Stimulated activated CD8-positive, alpha-beta memory T cell treated with anti-CD3 and anti-CD28 coated beads, Interleukin-4, amount 100 ng/mL, for 1 hour (primary cell): ENCODE measurements at places on chromosomes 16 and 17.

DNA sequence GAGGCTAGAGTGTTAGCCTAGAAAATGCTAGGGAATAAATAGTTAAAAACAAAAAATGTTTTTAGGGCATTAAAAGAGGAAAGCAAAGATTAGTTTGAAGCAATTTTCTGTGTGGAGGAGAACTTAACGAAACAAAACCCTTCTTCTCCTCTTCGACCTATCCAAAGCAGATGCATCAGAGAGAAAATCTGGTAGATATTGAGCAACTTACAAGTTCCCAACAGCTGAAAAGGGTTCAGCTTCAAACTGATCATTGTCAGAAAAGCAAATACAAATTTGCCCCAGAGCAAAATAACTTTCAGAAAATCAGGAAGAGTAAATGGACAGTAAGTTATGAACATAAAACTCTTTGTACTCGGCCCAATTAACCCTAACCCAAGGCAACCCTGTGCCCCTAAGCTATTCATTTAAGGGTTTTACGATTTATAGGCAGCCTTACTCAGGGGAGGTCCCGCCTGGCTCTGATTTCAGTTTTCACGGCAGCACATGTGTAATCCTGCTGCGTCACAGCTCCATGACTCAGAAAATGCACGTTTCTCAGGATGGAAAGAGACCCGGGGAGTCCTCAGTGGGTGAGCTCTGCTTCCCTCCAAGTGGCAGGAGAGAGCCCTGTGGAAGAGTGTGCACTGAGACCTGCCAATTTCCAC is 405.7 kb upstream of the SALL1 start:
- no peak for DNase-seq

- DNase-seq, result no peak
Measured at GRCh38 chr17:70040336-70040735, 34.7 kb upstream of the KCNJ16 start.

- no peak for DNase-seq
Measured at GRCh38 chr17:39058524-39058923, 91.3 kb upstream of the FBXO47 start.

- DNase-seq, result no peak
Measured at GRCh38 chr16:47096297-47096696, 47.4 kb downstream of the NETO2 start.

GRCh38 chr17:76515274-76515949 is 14.2 kb upstream of the RHBDF2 start:
- DNase-seq, result peak; percentile 64

DNA sequence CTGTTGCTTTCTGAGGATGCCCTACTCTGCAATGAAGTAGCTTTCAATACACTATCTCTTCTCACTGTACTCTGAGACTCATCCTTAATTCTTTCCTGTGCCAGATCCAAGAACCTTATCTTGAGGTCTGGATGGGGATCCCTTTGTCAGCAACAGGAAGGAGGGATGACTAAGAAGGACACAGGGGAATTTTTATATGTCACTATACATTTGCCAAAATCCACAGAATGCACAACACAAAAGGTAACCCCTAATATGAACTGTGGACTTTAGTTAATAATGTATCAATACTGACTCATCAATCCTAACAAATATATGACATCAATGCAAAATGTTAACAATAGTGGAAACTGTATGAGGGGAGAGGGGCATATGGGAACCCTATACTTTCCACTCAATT is 4.7 kb upstream of the RBBP6 start:
- no peak for DNase-seq

DNA sequence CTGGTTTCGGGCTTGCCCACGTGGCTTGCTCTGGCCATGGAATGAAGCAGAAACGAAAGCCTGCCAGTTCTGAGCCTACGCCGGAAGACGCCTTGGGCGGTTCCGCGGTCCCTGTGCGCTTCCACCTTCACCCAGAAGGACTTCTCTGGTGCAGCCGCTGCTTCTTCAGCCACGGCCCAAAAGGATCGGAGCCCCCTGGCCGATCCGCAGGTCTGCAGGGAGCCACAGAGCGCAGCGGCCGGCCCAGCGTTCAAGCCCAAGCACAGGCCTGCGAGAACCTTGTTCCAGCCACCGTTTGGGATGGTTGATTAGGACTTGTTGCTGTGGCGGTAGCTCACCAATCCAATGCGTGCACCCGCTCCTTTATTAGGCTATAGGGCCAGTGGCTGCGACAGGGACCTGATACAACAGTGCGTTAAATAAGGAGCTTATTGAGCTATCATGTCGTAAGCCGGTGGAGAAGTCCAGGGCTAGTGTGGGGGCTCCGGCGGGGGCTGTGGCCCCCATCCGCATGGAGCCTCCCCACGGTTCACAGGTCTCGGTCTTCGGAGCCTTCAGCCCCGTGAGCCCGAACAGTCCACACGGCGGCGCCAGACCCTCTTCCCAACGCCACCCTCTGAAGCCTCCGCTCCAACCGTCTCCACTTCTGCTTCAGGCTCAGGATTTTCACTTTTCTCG is 10.2 kb upstream of the MPP2 start:
- DNase-seq, result no peak

DNA sequence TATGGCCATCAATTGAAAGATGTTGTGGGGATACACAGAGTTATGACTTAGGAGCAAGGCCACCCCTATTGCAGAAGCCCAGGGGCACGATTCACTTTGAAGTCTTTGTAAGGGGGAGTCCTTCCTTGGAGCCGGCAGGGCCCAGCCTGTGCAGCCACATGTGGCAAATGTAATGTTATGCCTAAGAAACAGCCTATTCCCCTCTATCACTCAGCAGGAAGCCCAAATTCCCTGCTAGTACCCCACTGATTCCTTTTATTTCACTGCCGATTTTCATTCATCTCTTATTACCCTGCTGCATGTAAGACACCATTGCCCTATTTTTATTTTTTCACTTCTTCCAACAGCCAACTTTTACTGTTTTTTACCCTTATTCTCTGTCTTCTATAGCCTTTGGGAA is 233.2 kb downstream of the PMP22 start:
- no peak for DNase-seq

GRCh38 chr17:44198721-44199552 is 747 bp downstream of the ATXN7L3 start:
- peak; percentile 26 for DNase-seq

DNA sequence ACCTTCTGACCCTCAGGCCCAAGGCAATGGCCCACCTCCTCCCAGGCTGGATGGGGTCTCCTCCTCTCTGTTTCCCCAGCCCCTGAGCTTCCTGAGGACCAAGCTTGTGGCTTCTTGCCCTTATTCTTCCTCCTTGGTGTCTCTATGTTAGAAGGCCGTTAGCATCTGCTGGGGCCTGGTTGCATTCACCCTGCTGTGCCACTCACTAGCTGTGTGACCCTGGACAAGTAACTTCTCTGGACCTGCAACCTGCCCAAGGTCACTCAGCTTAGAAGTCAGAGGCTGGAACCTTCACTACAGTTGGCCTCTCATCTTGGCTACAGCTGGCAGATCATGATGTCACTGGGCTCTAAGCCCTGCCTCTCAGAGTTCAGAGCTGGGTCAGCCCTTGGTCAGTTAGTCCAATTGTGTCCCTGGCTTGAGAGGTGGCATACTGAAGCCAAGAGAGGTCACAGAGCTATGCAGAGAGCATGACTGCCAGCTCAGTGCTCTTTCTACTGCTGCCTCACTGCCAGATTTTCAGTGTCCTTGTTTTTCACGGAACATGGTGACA is 3.0 kb downstream of the MT2A start:
- no peak for DNase-seq

DNA sequence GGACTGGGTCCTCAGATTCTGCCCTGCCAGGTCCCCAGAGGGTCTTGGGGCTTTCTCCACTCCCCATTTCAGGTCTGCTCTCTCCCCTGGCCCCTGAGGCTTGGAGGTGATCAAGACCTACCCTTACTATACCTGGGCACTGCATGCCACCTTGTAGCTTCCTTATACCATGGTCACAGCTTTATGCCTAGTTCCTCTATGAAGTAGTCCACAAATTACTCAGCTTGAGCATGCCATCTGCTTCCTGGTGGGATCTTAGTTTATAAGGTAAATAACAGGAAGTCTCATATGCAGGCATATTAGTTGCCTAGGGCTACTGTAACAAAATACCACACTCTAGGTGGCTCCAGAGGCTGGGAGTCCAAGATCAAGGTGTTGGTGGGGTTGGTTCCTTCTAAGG is 11.0 kb upstream of the PMFBP1 start:
- DNase-seq, result no peak

DNA sequence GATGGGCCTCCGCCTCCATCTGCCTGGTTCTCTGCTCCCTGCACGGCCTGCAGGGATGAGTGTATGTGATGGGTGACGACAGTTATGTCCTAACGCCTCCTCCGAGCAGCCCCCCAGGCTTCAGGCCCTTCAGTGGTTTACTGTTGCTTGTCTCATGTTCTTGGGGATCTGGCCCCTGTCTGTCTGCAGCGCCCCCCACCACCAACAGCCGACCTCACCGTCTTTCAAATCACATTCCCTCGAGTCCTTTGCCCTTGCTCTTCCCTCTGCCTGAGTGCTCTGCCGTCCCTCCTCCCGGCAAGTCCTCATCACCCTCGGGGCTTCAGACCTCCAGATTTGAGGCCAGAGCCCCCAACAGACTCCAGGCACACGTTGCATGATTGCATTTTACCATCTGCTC is 18.2 kb downstream of the METTL22 start:
- DNase-seq, result no peak

DNA sequence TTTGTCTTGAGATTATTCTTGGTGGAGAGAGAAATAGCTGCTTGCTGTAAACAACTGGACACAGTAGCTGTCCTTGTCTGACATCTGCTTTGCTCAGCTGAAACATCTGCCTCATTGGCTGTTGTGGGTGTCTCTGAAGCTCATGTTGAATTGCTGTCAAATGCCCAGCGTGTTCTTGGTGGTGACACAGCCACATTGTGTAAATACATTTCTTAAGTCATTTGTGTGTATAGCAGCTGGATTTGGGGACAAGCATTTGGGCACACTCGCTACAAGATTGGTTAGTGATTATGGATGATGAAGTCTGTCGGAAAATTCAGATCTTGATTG is 5.3 kb downstream of the FAM234A start:
- no peak for DNase-seq

DNA sequence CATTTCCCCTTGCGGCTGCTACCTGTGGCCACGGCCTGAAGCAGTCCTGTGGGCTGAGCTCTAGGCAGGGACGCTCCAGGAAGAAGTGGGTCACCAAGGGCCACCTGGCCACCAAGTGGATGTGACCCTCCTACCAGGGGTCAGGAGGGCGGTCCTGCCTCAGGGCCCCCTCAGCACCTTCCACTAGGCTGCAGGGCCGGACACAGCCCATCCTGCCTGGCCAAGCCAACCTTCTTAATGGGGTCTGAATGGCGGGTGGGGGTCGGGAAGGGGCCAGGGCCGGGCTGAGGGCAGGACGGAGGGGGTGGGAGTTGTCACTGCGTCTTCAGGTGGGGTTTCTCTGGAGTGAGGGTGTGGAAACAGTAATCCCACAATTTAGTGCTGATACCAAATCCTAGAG is 13.2 kb upstream of the MLKL start:
- no peak for DNase-seq

GRCh38 chr17:50539762-50540559 is 7.0 kb upstream of the SPATA20 start:
- no peak for DNase-seq

- peak; percentile 61 for DNase-seq
Measured at GRCh38 chr17:41786227-41787020, at the start of gene JUP. TSS of gene JUP (minus strand) at chr17:41786711. CDS start at chr17:41771854, 14,857 bp downstream.

DNA sequence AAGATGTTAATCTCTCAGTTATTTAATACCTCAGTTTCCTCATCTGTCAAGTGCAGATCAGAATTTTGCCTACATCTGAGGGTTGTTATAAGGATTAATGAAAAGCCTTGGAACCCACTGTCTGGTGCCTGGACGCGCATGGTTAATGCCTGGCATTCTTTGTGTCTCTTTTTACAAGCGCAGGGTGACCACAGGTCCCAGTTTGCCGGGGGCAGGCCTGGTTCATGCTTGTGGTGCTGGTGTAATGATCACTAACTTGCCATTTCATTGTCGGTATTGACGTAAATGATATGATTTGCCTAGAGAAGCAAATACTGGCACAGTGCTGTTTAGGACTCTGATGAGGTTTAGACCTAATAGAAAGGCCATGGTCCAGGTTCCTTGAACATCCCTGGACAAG is 23.1 kb downstream of the MRC2 start:
- no peak for DNase-seq

DNA sequence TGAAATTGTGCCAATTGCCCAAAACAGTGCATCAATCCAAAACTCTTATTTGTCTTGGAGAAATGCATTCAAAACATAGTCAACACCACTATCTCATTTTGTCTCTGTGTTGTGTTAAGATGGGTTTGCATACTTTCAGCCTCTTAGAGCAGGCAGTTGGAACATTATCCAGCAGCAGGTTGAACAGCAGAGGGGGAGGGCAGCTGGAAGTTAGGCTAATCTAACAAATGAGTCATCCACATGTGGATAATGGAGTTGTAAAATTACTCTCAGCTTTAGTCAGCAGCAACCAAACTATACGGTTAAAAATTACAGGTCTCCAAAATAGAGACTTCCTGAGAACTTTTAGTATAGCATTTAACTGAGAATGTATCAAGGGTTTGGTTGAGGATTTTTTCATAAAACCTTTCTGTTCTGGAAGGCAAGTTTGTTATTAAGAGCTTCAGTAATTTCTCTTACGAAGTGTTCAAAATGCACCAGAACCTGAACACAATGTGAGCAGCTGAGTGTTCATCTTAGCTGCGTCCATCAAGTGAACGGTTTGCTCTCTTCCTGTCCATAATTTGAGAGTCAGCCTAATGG is 46.3 kb downstream of the PRKCA start:
- no peak for DNase-seq

- no peak for DNase-seq
Measured at GRCh38 chr17:65754081-65754480, 192.6 kb upstream of the AXIN2 start.

DNA sequence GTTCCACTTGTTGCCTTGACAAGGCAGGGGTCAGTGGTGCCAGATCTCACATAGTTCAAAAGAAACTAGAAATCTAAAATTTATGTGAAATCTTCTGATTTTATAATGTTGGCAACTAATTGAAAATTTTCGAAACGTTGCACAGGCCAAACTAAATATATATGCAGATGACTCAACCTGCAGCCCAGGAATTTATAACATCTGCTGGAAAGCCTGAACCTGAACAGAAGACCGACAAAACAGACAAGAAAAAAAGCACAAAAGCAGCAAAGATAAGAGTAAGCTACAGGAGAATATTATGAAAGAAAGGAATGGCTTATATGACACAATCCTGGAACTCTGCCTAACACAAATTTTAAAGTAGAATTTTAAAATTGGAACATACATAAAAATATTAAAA is 207.6 kb downstream of the CEP112 start:
- no peak for DNase-seq
